Subcutaneous adipose tissue (tissue), 4 donors: ENCODE measurements at places on chromosomes 3 and 15. TPM values are rescaled to one million over a fixed set of nuclear protein-coding genes. Genes with fewer than 3 reads are reported as not detected.

PPP2R3A gene
- 14.8 TPM for total RNA-seq

PRTG gene
- 0.94 TPM for total RNA-seq

CCDC54 gene
- total RNA-seq: not detected

BNC1 gene
- total RNA-seq: 1.5 TPM

AADACL2 gene
- not detected for total RNA-seq

SUCNR1 gene
- total RNA-seq: 0.75 TPM

CSTA gene
- total RNA-seq: 31.0 TPM

CADM2 gene
- 19.8 TPM for total RNA-seq

GPR176 gene
- total RNA-seq: 11.4 TPM

SKOR1 gene
- total RNA-seq: 0.44 TPM

GP5 gene
- total RNA-seq: not detected

SLC9C1 gene
- not detected for total RNA-seq

NOX5 gene
- total RNA-seq: 0.44 TPM
